Right atrium auricular region (tissue), 2 donors: ENCODE measurements at places on chromosomes 4 and X. TPM values are rescaled to one million over a fixed set of nuclear protein-coding genes. Genes with fewer than 3 reads are reported as not detected.

Gene TEX11
- not detected for total RNA-seq

Gene ARX
- not detected for total RNA-seq

Gene FAM47E
- 2.2 TPM for total RNA-seq

Gene FRMPD4
- 1.3 TPM for total RNA-seq

Gene VCX3B
- total RNA-seq: not detected

Gene GASK1B
- 49.9 TPM for total RNA-seq

Gene CXXC4
- total RNA-seq: 4.1 TPM

Gene TMEM154
- 1.4 TPM for total RNA-seq

Gene PDGFRA
- total RNA-seq: 42.8 TPM

Gene BCLAF3
- 3.3 TPM for total RNA-seq

Gene PGAM4
- not detected for total RNA-seq

Gene OTC
- not detected for total RNA-seq

Gene GABRB1
- total RNA-seq: 1.1 TPM

Gene DGKK
- not detected for total RNA-seq

- no peak for DNase-seq
These were observed 141.8 kb downstream of the SMIM20 start for GRCh38 chr4:26055855-26056254.

- no peak for DNase-seq
These were observed 35.8 kb upstream of the TNIP3 start for GRCh38 chr4:121199742-121200561.

GRCh38 chr4:186058253-186058979, 10.5 kb upstream of the TLR3 start:
- no peak for DNase-seq

GRCh38 chrX:3393581-3394111, 47.2 kb upstream of the MXRA5 start:
- no peak for DNase-seq

DNA sequence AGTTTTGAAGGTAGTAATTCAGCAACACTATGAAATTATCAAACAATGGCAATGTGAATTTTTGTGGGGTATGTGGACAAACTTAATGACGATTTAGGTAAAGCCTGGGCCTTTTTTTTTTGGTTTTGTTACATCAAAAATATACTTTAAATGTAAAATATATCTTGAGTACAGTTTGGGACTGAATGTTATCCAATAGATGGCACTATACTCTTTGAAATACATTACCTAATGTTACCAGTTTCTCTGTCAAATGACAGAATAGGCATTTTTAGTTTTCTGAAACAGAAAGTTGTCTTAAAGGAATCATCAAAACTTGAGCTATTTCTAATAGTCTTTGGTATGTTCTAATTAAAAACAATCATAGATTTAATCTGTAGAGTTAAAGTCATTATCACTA, 1651.9 kb downstream of the C4orf33 start:
- DNase-seq: no peak

DNA sequence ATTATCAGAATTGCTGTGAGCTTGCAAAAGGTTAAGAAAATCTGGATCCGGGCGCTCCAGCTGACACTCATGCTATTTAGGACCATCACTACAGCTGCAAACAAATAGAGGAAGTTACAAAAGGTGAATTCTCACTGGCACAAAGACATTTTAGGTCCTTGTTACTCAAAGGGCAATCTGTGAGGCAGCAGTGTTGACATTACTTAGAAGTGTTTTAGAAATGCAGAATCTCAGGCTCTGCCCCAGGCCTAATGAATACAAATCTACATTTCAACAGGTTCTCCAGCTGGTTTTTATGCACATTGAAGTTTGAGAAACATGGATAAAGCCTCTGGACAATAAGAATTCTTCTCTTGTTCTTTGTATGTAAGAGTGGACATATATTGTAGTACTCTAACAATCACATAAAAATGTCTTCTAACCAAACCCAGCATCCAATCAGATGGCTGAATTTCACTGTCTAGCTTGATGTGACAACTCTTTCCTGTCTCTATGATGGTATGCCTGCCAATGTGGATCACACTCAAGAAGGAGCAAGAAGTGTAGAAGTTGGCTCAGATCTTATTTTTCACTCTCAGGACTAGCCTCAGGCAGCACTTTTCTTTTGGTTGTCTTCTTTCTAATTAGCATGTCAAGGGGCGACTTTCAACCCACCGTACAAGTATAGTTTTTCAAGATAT, 18.8 kb downstream of the SLC7A11 start:
- no peak for DNase-seq

DNA sequence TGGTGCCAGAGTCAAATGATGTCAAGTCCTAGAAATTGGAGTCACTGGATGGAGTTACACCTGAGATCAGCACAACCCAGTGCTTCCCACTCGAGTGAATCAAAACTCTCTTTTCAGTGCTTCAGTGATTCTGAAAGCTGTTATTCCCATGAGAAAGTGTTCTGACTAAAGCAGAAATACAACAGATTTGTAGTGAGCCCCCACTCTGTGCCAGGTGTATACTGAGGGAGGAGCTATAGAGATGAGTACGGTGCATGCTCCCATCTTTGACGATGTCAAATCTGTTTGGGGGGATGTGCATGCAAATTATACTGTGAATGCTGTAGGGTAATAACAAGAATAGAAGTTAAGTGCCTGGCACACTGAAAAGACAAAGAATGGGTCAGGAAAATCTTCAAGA, 330.2 kb downstream of the HS3ST1 start:
- DNase-seq: no peak

- DNase-seq: no peak
These were observed 54.6 kb downstream of the FNIP2 start for GRCh38 chr4:158823461-158823873.

GRCh38 chr4:75004755-75005668, 72.1 kb downstream of the PARM1 start:
- DNase-seq: no peak

DNA sequence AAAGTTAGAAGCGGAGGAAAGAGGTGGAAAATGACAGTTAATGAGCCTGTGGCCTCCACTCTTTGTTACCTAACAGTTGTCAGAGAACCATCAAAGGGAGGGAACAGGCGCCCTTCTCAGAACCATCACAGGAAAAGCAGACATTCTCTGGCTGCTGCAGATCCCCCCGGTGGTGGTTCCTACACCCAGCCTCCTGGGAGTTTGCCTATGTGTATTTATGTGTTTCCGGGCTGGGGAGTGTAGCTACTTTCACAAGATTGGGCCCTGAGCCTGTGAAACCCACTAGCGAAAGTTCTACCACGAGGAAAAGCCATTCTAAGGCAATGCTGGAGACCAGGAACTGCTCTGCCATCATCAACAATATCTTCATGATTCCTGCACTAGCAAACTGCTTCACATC, 52.7 kb upstream of the BCOR start:
- DNase-seq: no peak

- no peak for DNase-seq
These were observed 52.3 kb downstream of the C4orf51 start for GRCh38 chr4:145732001-145732815.

GRCh38 chr4:132332932-132333723, 816.0 kb upstream of the PCDH10 start:
- DNase-seq: no peak

DNA sequence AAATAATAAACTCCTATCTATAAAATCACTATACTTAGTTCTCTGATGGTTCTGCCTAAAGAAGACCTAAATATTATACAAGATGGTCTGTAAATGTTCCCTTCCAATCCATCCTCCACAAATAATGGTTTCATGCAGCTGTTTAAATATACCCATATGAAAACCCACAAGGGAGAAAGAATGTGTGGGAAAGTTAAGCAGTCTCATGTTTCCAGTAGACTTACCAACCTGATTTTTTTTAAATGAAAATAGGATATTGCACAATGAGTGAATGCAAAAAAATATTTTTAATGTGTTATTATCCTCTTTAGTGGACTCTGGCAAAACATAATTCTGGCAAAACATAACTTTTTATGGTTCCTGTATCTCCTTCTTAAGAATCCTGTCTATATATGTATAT, 23.3 kb downstream of the CAMK2D start:
- no peak for DNase-seq

- DNase-seq: no peak
These were observed 22.6 kb upstream of the GNRHR start for GRCh38 chr4:67776746-67777145.

DNA sequence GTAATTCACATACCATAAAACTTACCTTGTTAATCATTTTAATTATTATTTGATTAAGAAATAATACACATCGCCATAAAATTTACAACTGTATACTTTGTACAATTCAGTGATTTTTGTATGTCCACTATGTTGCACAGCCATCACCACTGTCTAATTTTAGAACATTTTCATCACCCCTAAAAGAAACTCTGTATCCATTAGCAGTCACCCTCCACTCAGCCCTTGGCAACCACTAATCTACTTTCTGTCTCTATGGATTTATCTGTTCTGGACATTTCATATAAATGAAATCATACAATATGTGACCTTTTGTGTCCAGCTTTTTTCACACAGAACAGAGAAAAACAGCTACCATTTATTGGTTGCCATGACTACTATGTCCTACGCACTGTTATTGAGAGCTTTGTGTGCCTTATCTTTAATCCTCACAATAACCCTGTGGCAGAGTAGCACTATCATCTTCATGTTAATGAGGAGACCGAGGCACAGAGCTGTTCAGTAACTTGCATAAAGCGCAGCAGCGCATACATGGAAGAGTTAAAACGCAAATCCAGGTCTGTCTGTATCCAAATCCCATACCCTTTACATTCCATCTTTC, 64.6 kb upstream of the PAGE1 start:
- no peak for DNase-seq
